ENCODE measurements at places on chromosomes 3 and 15.

DNA sequence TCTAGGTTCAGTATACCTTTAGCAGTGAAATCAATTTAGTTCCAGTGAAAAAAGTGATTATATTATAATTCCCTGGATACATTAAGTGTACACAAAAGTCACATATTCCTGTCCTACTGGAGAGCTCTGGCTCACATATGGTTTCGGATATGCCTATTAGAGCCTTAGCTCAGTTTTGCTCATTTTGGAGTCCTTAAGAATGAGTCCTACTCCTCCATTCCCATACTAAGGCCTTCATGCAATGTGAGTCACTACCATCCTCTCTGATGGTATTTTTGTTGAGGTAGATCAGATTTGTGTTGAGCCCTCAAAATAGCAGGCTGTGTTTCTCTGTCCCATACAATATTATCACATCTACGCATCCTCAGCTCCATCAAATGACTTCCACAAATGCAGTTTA, 294.2 kb upstream of the COL8A1 start:
- no peak for DNase-seq

DNA sequence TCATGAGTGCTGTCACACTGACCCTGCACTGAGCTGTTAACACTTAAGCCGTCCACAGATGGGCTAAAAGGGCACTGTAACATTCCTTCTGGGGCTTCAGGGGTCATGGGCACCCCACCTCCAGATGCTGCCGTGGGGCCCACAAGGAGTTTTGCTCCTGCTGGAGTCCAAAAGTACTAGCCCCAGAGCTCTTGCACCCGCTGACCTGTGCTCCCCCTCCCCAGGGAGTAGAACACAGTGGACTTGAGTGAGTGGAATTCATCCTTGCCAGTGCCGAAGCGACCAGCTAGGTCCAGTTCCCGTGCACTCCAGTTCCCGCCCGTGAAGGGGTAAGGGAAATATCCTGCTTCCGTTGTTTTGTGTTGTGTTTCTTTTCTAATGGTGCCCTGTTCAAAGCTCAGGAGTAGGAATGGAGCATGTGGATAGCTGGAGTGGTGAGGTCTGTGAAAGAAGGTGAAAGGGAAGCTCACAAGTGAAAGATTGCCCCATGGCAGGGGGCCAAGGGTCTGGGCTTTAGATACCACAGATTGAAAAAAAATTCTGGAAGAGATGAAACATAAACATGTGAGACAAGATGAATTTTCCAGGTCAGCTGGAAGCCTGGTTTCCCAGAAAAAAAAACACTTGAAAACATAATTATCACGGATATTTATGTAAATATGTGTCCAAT, 36.6 kb downstream of the SLCO2A1 start:
- DNase-seq, result no peak

GRCh38 chr3:179671309-179671708, 18.5 kb downstream of the USP13 start:
- no peak for DNase-seq

DNA sequence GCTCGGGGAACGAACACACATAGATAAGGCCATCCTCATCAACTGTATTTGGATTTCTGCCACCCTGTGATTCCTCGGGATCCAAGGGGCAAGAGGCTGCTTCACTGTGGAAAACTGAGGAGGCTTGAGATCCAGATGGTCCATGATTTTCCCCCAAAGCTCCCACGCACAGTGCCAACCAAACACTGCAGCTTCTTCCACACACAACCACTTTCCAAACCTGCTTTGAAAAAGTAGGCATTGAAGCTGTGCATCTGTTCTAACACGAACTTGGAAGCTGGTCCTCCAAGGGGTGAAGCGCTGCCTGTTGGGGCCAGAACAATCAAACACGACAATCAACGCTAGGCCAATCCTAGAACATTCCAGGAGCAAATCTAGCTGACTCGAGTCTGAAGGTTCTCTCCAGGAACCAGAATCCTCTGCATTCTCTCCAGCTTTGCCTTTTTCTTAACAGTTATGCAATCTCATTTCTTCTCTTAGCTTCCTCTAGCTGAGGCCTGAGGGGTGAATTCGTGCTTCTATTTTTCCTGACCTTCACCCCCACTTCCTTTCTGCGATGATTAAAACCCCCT, 104.4 kb downstream of the LRRK1 start:
- no peak for DNase-seq

DNA sequence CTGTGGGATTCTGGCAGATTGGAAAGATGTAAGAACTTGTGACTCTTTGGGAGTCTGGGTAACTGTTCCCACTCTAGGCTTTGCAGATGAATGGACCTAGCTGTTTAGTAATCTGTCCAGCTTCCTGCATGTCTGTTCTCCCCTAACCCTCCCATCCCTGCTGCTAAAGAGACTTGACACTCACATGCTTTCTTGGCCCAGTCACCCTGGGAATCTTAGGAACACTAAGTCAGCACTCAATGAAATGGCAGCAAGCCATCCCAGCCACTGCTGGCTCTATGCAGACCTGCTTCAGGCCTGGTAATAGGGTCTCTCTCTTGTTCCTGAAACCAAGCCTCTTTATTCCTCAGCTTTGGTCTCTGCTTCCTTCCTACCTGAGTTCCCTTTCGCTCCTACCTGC, 63.7 kb upstream of the THSD4 start:
- no peak for DNase-seq

DNA sequence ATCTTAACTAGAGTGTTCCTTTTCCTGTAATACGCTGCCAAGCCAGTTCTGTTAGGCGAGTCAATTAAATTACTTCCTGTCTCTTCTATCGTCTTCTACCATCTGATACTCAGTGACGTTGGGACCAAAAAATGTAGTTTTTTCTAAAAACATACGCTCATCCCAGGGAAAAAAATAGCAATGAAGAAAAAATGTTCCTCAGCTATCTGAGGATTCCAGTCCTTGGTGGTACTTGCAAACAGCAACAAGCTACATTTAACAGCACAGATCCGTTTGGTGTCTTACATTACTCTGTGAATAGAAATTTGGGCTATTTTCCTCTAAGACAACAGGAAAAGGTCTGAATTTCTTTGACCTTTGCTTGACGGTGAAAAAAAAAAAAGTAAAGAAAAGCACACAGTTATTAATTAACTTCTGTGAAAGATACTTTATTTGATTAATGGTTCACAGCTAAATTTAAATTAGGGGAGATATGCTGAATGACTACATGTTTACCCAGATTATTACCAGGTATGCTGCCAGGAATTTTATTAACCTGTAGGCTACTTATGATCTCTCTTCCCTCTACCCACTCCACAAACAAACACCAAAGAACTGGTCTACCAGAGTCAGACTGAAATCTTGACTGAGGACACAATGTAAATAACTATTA, 254.4 kb upstream of the ZPLD1 start:
- no peak for DNase-seq

DNA sequence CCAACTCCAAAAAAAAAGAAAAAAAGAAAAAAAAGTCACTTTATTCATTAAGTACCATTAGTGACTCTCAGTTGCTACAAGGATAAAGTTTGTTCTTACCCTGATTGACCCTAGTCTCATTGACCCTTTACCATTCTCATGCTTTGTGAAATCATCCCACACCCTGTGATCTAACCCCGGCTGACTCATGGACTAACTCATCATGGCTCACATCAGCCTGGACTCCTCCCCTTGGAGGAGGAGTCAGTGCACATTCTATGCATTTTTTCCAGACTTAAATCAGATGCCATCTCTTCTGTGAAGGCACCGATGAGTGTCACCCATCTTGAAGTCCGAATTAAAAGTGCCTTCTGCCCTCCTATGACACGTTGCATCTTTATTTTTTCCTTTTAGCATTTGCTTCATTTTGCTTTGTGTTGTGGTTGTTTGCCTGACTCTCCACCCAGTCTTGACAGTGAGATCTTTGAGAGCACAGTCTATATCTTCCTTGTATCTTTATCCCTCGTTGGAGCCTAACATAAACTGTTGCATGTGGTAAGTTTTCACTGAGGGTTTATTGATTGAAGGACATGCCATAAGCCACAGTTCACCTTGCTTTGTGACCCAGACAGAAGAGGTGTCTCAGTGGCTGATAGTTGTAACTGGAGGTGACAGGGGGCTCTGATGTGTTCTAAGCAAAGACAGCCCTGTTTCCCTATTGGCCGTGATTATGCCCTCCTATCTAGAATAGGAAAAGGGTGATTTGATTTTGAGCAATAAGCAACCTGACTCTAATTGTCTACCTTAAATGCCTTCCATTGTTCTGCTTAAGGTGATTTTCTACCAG, 72.1 kb downstream of the IL1RAP start:
- DNase-seq, result no peak

DNA sequence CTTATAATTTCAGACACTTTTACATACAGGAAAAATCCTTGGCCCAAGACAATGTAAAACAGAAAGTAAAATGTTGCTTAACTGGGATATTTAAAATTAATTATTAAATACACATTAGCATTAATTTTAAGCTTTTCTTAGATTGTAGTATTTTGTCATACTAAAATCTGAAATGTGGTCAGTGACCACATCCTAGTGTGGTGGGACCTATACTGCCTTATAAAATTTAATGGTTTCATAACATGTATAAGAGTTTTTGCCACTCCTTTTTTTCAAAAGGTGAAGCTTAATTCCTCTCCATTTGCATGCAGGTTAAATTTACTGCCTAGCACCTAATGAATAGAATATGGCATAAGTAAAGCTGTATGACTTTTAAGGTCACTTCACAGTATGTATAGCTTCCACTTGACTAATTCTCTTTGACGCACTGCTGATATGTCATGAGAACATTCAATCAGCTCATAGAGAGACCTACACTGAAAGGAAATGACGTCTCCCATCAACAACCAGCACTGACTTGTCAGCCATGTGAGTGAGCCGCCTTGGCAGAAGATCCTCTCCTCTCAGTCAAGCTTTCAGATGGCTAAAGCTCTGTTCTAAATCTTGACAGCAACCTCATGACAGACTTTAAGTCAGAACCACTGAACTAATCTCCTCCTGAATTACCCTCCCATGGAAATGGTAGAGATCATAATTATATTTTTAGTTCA, 847.8 kb downstream of the SI start:
- DNase-seq, result no peak

- no peak for DNase-seq
Measured at GRCh38 chr3:139935866-139936817, 1.2 kb downstream of the CLSTN2 start.

DNA sequence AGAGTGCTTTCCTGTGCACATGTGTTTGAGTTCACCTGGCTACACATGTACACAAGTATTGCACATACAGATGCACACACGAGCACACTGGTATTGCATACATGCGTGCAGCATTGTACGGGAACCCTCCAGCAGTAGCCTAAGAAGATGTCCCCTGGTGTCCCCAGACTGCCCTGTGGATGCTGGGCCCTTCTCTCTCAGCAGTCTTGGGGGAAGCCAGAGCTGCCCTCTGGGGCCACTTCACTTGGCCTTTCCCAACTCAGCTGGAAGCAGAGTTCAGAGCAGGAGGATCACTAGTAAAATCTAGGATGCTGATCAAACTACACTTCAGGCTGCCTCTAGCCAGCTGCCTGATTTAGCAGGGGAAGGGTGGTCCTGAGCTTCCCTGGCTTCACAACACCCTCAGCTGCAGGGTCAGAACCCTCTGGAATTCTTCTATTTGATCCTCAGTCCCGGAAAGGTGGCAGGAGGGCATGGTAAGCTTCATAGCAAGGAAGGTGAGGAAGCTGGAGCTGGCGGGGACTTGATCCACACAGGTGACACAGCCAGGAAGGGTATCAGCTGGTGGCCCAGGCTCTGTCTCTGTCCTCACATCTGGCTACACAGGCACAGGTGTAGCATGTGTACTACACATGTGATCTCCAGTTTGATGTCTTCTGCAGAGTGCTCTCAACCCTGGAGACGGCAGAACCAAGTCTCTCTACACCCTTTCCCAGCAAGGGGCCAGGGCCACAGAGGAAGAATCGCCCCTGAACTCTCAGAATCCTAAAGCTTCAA, 36.5 kb downstream of the KLF15 start:
- no peak for DNase-seq

DNA sequence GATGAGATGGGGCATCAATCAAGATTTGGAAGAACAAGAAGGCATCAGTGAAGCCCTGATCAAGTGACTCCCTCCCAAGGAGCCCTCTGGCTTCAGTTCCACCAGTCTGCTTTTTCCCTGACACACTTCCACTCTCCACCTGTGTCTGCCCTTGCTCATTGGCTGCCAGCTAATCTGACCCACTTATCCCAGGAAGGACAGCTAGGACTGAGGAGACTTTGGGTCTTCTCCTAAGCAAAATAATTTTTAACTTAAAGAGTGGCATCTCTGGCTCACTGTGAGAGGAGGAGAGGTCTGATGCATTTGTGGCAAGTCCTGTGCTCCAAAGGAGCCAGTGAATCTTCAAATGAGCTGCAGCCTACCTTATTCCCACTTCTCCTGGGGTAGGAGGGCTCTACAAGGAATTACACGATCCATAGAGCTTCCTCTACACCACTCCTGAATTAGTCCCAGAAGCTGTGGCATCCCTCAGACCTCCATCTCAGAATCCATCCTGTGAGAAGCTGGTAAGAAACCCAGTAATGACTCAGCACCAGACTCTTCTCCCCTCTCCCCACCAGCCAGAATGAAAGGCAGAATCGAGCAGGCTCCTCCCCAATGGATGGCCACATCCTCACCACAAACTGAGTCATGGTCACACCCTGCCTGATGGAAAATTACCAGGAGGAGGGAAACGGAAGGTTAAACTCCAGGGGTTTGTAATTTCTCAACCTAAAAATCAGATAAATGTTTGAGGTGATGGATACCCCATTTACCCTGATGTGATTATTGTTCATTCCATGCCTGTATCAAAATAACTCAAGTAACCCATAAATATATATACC, 6.3 kb upstream of the PKM start:
- DNase-seq, result no peak

DNA sequence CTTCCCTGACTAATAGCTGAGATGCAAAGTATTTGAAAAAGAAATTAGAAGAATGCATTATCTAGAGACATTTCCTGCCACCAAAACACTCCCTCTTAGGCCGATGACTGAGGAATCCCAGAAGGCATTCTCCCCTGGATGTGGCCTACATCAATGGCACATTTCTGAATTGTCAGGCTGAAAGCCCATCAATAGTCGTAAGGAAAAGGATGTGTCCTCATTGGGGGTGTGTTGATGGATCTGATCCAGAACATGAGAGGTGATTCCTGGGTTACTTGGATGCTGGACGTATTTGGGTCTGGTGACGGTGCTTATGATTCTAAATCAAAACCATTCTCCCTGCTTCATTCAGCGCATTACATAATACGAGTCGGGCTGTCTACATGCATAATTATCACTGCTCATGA, 216.9 kb upstream of the CDIN1 start:
- no peak for DNase-seq

GRCh38 chr3:32154205-32154579, 47.8 kb downstream of the GPD1L start:
- DNase-seq, result no peak
